Stimulated activated CD8-positive, alpha-beta memory T cell treated with anti-CD3 and anti-CD28 coated beads, Interleukin-4, amount 100 ng/mL, for 48 hours (primary cell): ENCODE measurements at places on chromosomes 6 and 20.

- no peak for DNase-seq
Measured at GRCh38 chr6:143039548-143039947, 21.1 kb upstream of the AIG1 start.

GRCh38 chr20:31740208-31740607 lies 1.1 kb downstream of the TPX2 start:
- peak; percentile 38 for DNase-seq

DNA sequence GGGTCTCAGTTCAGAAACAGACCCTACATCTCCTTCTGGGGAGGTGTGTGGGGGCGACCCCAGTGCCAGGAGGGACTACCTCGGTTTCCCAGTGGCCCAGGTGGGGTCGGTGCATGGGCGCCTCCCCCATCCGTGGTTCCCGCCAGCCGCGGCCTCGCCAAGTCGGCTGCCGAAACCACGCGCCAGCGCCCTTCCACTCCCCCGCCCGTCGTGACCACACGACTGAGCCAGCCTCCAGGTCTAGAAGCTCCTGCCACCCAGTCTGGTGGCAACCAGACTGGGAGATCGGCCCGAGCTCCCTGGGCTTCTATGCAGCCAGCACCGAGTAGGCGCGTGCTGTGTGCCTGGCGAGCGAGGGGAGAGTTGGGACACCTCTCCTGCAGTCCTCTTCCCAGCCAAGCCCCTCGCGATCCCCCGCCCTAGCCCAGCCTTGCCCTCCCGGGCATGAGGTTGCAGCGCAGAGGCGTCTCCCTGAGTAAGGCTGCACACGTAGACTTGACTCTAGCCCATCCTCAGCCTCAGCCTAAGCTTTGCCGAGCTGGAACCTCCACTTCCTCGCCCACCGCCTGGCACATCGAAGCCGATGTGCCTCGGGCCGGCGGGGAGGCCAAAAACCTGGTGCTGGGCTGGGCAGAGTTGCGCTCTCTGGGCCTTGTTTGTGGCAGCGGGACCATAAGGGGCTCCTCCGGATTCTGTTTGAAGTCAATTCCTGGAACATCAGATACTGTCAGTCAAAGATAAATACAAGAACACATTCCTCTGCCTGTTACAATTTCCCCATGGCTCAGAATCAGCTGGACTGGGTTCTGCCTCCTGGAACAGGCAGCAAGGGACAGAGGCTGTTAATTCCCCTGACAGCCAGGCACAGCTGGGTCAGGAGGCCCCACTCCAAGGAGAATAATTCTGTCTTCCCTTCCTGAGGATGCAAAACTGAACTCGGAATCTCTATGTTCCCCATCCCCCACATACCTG lies 1.5 kb upstream of the CPNE5 start:
- DNase-seq = peak; percentile 41

DNA sequence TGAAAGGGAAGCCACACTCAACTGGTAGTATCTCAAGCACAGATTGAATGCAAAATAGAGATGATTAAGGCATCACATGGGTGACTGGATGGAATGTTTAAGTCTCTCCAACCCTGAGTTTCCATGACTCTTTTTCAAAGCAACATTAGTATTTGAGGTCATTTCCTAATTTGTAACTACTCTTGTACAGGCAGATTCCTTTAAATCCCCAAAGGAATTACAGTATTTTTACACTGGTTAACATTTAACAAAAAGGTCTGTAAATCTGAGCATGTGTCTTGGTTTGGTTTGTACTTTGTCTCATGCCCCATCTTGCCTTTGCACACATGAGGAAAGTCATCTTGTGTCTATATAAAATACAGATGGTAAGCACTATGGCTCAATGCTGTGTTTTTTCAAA lies 15.1 kb downstream of the RMND1 start:
- no peak for DNase-seq

DNA sequence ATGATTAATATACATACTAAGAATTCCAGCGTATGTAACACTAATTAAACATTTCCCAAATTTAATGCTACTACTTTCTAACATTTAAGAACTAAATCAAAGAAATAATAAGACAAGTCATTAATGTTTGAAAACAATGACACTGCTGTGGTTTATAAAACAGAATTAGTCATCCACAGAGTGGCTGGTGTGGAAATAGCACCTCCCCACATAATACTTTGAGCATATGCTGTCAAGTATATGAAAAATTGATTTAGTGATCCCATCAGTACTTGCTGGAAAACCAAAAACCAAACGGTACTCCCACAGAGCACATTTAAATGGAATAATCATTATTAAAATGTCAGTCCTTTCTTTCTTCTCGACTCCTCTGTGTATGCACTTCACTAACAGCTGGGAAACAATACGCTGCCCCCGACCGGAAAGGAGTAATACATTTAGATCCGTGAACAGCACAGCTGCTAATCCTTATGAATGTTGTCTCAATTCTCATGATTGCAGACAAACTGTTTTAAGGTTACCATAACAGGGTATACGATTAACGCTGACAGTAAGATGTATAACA lies 78.4 kb downstream of the PREP start:
- DNase-seq = no peak

- DNase-seq = no peak
Measured at GRCh38 chr6:12869816-12870432, 153.4 kb downstream of the PHACTR1 start.

GRCh38 chr6:68575765-68576439 lies 59.2 kb upstream of the ADGRB3 start:
- no peak for DNase-seq

DNA sequence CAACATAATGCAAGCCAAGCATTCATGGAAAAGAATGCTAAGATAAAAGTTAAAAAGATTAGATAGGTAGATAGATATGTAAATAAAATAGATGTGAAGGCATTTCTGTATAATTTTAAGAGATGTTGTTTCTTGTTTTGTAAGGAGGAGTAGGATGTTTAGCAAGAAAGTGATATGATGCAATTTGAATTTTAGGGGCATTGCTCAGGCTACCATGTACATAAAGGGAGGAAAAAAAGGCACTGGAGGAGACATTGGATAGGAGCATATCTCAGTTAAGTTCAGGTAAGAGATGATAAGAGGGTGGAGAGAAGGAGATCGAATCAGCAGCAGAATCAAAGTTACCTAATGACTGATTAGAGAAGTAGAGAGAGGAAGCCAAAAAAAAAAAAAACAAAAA lies 194.7 kb downstream of the TENT5A start:
- no peak for DNase-seq

- peak; percentile 58 for DNase-seq
Measured at GRCh38 chr20:47272893-47273590, 83.5 kb downstream of the ZMYND8 start.

DNA sequence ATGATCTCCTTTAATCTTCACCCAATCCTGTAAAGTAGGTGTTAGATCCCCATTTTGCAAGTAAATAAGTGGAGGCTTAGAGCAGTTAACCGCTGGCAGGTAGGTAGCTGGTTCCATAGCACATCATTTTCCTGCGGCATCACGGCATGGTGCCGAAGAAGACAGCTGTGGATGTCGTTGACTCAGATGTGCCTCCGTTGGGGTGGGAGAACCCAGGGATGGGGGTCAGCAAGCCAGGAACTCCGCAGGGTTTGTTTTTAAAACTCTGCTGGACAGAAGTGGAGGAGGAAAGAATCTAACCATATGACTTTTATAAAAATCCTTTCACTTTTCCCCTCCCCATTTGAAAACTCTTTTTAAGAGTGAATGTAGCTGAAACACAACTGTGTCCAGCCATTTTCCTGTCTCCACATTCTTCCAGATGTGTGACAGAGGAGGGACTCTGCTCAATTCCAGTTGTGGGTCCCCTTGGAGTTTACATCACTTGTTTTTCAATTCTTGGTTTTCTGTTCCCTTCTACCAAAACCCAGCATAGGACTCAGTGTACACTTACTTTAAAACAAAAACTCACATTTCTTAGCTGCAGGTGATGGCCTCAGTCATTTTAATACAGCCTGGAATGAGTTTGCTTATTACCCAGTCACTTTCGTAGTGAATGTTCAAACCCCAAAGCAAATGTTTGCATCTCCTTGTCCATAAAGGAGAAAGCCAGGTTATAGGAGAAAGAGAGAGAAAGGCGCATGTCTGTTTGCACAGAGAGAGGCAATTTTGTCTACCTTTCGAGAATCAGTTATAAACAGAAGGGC lies 27.6 kb upstream of the PI16 start:
- no peak for DNase-seq

DNA sequence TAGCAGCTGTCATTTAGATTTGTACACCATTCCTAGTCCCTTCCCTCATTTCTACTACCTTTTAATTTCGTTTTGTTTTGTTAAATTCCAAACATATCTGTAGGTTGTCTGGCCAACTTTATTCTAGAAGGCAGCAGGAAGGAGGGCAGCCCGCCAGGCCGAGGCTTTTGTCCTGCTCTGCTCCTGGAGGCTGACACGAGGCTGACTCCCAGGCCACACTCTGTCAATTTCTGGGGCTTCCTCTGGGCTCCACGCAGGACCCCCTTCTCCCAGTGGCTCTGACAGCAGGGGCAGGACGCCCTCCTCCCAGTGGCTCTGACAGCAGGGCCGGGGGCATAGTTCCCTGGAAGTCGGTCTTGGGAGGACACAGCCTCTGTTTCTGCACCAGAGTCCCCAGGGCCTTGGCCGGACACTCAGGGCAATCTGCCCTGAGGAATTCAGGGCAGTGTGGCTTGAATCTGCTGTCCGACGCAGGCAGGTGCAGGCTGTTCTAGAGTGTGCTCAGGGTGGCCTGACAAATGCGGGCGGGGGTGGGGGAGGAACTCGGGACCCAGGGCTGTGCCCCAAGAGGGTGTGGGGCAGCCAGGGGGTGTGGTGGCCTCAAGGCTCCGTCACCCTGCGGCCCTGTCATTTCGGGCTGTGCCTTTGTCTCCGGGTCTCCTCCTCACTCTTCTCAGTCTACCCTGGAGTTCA lies 11.8 kb downstream of the SMOC2 start:
- no peak for DNase-seq

DNA sequence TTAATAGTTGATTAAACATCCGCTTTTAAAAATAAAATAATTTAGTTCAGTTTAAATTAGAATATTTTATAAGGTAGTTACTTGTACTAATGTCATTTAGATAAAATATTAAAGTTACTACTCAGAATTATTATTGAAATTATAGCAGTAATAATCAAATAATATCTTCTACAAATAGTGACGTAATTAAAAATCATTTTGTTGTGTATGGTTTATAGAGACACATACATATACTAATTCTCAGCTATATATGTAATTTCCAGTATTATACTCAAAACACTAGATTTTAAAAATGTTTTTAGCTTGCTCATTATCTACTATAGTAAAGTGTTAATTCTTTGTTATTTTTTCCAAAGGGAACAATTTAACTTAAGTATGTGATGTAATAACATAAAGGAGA lies 435.2 kb upstream of the MANEA start:
- DNase-seq = no peak

DNA sequence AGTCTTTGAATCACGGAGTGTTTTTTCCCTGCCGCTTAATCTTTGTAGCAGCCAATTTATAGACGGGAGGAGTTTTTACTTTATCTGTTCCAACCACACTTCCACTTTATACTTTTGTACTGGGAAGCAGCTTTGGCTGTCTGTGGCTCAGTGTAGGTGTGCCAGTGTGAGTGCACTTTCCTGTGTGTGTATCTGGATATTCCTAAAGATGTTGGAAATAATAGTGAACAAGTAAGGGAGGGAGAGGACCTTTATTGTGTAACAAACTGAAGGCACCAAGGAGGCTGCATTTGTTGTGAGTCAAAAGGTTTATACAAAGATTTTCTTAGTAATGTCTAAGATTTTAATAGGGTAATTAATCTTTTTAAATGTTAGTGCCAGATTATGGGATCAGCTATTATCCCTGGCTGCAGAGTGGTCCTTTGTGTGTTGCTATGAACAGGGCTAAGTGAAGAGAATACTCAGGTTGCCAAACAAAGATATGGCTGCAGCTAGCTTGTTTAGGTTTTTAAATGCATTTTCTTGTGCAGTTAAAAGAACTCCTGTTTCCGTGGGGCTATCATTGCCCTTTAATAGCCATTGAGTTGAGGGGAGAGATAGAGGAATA lies 226.3 kb downstream of the RNF144B start:
- no peak for DNase-seq

GRCh38 chr6:30615219-30615957 lies 1.7 kb downstream of the PPP1R10 start:
- DNase-seq = peak; percentile 55

DNA sequence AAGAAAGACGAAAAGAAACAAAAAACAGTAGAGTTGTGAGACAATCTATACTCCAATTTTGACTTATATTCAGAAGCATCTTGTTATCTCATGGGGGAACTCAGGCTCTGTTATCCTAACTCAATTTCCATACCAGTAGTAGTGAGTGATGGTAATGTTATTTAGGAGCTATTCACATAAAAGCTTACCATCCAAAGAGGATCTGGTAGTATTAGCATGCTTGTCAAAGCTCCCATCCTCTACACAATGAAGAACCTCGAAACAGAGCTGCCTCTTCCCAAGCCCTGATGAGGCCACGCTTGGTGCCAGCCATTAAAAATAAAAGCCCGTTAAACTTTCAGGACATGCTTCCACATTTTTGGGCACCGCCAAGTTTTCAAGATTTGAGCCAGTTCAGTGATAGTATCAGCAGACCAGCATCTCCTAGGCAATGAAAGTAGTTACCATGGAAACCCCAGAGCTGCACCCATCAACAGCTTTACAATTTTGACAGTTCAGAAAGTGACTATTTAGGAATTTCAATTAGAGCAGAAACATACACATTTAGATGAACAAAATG lies 173.3 kb downstream of the CD83 start:
- DNase-seq = no peak

- no peak for DNase-seq
Measured at GRCh38 chr20:33054791-33055190, 1.1 kb downstream of the BPIFB3 start.

GRCh38 chr6:29647927-29648642 lies 8.8 kb upstream of the MOG start:
- DNase-seq = no peak

- DNase-seq = no peak
Measured at GRCh38 chr20:7124120-7124519, 356.6 kb downstream of the BMP2 start.

DNA sequence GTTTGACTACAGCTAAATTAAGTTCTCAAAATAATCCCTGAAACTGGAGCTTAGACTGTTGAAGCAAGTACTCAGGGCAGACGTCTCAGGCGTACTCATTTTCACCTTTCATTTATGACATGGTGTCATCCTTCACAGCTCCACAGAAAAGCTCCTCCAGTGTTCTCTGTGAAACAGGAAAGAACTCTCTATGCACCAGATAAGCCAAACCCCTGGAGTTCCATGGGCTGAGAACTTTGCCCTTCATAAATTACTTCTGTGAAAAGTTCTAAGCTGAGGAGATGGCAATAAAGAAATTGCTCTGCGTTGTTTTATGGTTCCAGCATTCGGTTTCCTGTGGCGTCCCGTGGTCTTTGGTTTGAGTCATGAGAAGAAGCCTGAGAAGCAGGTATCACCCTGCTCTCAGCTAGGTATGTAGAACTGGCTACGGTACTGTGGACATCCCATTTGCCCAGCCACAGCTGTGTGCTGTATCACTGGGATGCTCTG lies 20.2 kb upstream of the RREB1 start:
- DNase-seq = peak; percentile 48

DNA sequence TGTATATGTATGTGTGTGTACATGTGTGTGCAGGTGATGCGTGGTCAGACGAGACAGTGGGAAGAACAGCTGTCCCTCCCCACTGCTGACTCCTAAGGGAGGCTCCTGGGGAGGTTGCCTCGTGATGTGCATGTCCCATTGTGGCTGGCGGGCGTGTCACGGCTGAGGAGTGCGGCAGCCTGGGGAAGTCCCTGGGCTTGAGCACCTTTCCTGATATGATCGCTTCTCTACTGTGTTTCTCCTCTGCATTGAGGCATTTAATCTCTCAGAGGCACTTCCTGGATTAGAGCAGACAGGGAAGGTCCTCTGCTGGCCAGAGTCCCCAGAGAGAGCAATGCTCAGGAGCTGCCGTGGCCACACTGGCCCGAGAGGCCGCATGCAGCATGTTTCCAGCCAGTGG lies 11.4 kb downstream of the NPBWR2 start:
- DNase-seq = no peak

GRCh38 chr20:6411651-6412050 lies 288.8 kb upstream of the FERMT1 start:
- DNase-seq = no peak
